Activated naive CD4-positive, alpha-beta T cell (primary cell): ENCODE measurements at places on chromosomes 13 and 19.

- peak; percentile 31 for DNase-seq
Measured at GRCh38 chr19:3618144-3618810, 8.3 kb downstream of the CACTIN start.

DNA sequence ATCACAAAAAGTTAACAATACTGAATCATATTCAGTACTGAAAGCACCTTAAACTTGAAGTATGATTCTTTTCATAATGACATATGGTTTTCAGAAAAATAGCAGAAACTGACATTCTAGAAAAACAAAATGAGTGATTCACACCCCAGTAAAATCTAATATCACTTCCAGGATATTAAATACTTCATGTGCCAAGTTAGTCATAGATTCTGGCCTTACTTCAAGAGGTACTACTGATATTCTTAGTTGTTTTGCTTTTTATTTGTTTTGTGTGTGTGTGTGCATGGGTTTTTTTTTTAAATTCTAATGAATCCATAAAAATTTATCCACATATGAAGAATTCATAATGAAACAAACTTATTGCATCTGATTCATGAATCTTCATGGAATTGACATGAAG lies 207.9 kb upstream of the UFM1 start:
- no peak for DNase-seq

GRCh38 chr13:74210693-74211393 lies 76.6 kb upstream of the KLF12 start:
- DNase-seq = no peak

DNA sequence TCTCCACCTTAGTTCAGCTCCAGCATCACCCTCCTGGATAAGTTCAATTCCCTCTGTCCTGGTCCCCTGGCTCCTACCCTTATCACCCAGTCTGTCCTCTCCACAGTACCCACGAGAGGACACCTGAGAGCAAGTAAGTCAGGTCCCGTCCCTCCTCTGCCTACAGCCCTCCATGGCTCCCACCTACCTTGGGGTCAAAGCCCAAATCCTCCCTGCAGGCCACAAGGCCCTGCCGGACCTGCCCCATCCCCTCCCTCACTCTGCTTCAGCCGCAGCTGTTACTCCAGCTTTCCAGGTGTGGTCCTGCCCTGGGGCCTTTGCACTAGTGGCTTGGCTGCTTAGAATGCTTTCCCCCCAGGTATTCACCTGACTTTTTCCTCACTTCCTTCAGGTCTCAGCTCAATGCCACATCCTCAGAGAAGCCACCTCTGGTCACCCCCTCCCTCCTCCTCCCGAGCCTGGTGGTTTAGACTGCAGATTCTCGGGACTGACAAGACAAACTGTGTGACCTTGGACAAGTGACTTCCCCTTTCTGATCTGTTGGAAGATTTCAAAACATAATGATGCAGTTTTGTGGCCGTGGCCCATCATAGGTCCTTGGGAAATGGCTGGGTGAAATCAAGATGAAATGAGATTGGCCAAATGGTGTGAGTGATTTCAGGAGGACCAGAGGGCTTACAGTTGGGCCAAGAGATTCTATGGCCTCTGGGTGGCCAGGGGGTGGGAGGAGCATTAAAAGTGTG lies 3.6 kb downstream of the TUBB4A start:
- DNase-seq = no peak

DNA sequence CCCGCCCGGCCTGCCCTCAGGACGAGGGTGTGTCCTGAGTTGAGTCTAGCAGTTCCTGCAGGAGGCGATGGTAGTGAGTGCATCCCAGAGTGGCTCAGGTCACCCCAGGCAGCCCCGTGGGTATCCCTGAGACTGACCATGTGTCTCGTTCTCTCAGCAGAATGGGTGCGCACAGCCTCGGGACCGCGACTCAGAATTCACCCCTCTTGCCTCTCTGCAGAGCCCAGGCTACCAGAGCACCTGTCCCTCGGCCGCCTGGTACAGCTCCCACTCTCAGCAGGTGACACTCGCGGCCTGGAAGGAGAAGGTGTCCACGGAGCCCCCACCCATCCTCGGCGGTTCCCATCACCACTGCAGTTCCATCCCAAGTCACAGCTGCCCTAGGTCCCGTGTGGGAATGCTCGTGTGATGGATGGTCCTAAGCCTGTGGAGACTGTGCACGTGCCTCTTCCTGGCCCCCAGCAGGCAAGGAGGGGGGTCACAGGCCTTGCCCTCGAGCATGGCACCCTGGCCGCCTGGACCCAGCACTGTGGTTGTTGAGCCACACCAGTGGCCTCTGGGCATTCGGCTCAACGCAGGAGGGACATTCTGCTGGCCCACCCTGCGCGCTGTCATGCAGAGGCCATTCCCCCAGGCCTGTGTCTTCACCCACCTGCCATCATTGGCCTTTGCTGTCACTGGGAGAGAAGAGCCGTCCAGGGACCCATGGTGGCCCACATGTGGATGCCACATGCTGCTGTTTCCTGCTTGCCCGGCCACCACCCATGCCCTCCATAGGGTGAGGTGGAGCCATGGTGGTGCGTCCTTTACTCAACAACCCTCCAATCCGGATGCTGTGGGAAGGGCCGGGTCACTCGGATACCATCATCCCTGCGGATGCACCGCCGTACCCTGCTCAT lies 87.1 kb upstream of the MCF2L start:
- DNase-seq = no peak

DNA sequence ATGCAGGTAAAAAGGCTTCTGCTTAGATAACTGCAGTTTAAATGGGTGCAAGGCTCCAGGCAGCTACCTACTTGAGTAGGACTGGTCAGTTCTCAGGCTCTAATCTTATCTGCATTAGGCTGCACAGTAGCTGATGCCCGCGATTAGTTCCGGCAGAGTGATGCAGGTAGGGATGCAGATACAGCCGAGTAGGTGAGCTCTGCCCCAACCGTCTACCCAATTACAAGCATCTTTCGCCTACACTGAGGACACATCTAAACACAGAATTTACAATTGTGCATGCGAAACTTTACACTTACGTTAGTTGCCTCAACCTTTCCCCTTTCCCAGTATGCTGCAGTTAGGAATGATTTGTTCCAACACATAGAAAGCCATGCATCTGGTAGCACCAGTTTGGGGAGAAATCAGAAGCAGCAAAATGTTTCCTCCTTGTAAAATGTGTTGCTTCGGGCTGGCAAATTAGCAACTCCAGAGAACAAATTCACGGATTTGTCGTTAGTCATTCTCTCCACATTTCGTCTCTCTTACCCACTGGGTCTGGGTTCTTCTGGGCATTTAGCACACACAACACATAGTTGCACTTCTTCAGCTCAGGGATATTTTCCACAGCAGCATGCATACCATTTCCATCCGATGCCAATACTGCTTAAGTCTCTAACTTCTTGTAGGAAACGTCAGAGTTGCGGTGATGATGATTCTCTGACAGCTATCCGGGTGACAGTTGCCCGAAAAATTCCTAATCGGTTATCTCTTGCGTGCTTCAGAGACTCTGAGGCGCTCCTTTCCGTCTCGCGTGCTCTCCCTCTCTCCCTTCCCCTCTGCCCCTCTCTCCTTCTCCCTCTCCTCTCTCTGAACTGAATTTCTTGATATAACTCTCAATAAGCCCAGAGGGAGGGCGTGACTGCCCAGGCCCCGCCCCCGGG lies at the start of gene PCDH9:
Gene PCDH9 (minus strand): TSS at position 856 of the 923 bp plus-strand sequence. CDS start 1,896 bp downstream, outside the sequence.
- no peak for DNase-seq
